ENCODE measurements at places on chromosomes 5 and 9.

DNA sequence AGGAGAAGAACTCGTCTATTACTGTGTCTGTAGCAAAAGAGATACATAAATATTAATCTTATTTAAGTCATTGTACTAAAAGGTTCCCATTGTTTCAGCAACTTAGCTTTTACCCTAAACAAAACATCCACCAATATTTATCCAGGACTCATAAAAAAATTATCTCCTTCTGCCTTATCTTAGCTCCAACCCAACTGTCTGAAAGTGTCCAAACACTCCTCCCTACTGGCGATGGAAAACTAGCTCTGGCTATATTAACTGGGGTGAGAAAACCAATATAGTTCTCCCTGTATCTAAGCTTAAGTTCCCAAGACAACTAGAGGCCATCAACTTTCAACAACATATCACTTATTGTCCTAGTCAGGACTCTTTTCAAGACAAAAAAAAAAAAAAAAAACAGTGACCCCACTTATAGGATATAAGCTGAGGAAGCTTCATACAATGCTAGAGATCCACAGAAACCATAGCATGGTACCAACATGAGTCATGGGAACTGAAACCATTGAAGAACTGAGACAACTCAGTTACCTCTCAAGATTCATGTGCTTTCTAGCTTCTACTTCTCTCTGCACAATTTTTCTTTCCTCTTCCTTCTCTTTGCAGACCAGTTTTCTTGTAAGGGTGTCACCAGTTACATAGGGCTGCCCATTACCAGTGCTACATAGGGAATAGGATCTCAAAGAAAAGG is 150.7 kb upstream of the RASA1 start:
- DNase-seq: no peak

GRCh38 chr9:116060631-116061030 is 93.0 kb upstream of the PAPPA start:
- no peak for DNase-seq

DNA sequence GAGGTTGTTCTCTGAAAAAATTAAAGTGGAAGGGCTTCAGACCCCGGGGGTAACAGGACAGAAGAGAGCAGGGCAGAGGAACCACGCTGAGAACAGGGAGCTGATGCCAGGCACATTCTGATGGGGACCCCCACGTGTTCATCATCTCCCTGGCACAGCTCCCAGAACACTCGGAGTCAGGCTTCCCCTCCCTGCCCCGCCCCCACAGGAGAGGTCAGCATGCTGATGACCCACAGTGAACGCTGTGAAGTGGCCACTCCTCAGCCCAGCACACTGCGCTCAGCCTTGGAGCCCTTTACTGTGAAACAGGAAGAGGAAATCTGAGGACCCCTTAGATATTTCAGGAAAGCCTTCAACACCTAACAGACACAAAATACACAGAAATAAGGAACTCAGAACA is 16.4 kb downstream of the RETREG1 start:
- no peak for DNase-seq

DNA sequence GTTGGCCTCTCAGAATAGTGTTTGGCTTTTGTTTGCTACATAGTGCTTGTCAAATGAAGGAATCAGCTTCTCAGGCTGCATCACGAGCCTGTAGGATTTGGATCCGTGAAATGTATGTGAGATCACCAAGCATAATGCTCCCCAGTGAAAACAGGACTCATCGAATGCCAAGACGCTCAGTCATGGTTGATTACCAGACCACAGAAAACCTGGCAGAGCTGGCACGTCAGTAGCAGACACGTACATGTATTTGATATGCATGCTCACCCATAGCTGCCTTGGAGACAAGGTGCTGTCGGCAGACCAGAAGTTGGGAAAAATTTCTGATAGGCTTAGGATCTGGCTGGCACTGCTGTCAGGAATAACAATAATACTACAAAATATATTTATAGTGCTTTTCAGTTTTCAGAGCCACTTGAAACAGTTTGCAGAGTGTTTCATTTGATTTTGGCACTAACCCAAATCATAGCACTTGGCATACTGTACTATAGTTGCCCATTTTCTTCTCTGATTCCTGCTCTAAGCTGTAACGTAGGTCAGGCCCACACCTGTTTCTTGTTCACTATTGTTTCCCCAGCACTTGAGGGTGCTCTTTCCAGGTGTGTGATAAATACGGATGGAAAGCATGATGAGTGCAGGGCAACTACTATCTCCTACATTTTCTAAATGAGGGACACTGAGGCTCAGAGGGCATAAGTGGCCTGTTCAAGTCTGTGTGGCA is 226.1 kb downstream of the NR3C1 start:
- DNase-seq: no peak

DNA sequence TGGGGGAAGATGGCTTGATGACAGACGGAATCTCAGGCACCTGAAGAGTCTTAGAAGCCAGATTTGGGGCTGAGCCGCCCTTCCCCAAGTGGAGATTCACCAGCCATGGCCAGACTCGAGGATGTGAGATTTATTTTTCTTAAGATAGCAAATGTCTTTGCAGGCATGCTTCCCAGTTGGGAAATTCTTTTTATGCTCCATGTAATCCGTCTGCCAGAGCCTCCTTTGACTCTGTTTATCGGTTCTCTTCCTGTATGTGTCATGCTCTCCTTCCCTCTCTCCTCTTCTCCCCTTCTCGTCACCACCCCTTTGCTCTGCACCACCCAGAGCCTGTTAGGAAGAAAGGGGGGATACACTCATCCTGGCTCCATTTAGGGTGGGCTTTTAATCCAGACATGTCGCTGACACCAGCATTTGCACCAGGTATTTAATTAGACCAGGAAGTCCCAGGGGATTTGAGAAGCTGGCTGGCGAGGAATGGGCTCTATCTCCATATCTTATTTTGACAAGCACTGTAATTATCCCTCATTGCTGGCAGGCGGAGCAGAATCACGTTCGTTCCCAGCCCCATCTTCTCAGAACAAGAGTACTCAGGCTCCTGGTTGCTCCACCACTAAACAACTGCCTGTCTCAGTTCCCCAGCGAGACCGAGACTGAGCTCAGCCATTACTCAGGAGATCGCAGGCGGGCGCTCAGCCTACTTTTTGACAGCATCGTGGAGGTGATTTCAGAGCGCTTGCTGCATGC is 50.9 kb downstream of the KCNIP1 start:
- no peak for DNase-seq

DNA sequence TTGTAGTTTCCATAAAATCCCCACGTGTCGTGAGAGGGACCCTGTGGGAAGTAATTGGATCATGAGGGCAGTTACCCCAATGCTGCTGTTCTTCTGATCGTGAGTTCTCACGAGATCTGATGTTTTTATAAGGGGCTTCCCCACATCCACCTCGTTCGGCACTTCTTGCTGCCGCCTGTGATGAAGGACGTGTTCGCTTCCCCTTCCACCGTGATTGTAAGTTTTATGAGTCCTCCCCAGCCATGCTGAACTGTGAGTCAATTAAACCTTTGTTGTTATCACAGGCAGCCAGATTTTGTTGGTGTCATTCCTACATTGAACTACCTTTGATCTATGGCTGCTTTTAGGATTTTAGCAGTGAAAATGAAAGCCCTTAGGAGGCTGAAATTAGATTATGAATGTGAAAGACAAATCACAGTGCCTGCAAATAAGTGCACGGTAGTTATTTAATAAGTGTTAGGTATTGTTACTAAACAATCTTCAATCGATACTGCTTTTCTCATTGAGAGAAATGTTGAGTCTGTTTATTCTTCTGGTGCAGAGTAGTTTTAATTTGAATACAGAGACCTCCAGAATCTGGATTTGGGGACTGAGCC is 68.0 kb upstream of the C6 start:
- DNase-seq: no peak

DNA sequence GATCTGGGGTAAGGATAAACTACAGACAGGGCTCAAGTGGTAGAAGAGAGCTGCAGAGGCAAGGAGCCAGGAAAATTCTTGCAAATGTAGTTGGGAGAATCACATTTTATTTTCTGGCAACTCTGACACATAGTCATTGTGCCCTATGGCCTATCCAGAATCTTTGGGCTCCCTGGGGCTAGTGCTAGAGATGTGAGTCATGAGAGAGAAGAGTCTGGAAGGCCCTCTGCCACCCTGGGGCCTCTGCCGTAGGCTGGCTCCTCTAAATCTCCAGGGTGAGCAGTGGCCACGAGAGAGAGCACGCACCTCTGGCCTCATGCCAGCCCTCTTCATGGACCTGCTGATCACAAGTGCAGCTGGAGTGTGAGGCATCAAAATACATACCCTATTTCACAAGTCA is 74.3 kb upstream of the SSBP2 start:
- no peak for DNase-seq

- DNase-seq: no peak
Measured at GRCh38 chr9:79259858-79260257, 311.9 kb upstream of the TLE4 start.

DNA sequence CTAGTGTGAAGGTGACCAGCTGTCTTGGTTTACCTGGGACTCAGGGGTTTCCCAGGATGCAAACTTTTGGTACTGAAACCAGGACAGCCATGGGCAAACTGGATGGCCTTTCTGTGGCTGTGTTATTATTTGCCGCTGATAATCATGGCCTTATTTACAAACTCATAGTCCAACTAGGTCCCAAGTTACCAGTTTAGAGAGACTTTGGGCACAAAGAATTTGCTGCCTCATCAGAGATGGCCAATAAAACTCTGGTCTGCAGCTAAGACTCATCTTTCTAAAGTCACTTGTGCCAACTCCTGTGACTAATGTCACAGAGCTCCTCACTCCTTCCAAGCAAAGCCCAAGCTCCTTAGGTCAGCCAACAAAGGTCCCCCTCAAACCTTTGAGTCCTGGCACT is 47.5 kb upstream of the PLPP6 start:
- DNase-seq: no peak

- DNase-seq: no peak
Measured at GRCh38 chr9:40907657-40908624, 220.5 kb downstream of the FOXD4L6 start.

DNA sequence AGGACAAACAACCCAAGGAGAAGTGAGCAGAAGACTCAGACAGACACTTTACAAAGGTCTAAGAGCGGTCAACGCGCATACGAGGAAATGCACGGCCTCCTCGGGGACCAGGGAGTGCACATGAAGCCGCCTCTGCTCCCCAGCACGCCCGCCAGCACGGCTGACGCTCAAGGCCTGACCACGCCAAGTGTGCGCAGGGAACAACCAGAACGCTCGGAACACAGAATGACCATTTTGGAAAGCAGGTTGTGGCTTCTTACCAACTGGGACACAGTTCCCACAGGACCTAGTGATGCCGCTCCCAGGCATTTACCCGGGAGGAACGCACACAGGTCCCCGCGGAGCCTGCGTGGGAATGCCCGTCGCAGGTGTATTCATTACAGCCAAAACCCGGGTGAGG is 191.5 kb upstream of the PPP1R26 start:
- DNase-seq: no peak

DNA sequence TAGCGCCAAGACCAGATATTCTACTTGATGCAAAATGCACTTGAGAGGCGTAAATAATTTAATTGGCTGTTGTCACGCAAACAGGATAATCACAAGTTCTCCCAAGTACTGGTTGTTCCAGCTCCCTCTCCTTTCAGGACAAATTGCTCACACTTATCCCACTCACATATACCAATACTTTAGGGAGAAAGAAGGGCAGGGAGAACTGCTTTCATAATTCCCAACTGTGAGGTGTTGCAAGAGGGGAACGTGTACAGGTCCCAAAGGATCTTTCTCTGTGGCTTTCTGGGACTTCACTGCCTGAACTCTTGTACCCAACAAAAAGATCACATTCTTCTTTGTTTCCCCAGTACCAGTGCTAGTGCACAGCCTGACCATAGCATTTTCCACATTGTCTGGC is 21.5 kb upstream of the TGFBI start:
- DNase-seq: no peak

GRCh38 chr9:34927061-34927460 is 31.0 kb upstream of the PHF24 start:
- DNase-seq: no peak
